Kidney (tissue), 22 donors: ENCODE measurements at places on chromosomes 16 and 17. TPM values are rescaled to one million over a fixed set of nuclear protein-coding genes. Genes with fewer than 3 reads are reported as not detected.

MMP28 gene
- total RNA-seq = 4.5 TPM

TEDC2 gene
- total RNA-seq = 1.4 TPM

FBXW10 gene
- not detected for total RNA-seq

TP53TG3 gene
- total RNA-seq = not detected

PSMC3IP gene
- total RNA-seq = 5.8 TPM

GRCh38 chr16:17301593-17302135 lies 169.1 kb downstream of the XYLT1 start:
- no peak for DNase-seq
- H3K36me3 ChIP-seq = no peaks in the 10 kb centered on the region
- no peak overlapping the region for H3K4me3 ChIP-seq
- H3K27me3 ChIP-seq = no peaks in the 10 kb centered on the region

DNA sequence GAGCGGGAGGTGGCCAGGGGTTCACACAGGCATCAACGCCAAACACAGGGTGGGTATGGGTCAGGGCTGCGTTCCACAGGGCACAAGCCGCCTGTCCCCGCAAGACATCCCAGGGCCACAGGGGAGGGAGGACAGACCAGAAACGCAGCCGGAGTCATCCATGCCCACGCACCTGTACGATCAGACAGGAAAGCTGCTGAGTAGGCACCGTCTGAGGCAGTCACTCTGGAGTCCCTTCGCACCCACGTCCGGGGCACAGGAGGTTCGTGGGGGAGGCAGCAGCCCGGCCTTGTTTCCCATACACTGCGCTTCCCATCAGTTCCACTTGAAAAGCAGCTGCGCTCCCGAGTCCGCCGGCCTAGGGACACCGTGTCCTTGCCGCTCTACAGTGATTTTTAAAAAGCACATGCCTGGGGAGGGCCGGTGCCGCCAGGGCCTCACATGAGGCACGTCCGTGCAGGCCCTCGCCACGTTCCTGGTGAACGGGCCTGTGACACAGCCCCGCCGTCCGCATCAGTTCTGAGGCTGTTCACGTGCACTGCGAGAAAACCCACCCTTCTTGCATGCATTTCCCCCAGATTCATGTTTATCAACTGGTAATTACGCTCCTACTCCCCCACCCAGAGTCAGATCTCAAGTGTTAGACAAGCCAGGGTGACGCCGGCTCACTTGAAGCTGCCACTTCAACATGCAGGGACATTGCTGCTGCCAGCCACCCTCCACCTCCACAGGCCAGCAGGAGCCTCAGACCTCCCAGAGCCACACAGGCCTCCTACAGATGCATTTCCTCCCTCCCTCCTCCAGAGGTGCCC lies 34.8 kb downstream of the WDR45B start:
- no peak overlapping the region for H3K4me3 ChIP-seq
- H3K4me1 ChIP-seq = no peaks in the 10 kb centered on the region
- DNase-seq = peak; percentile 63
- H3K27ac ChIP-seq = no peak overlapping the region
- no peaks in the 10 kb centered on the region for H3K27me3 ChIP-seq
- H3K36me3 ChIP-seq = peaks cover 2% of the 10 kb centered on the region

- H3K36me3 ChIP-seq = no peaks in the 10 kb centered on the region
- no peaks in the 10 kb centered on the region for H3K27me3 ChIP-seq
- no peak overlapping the region for H3K27ac ChIP-seq
- DNase-seq = no peak
- H3K4me1 ChIP-seq = no peaks in the 10 kb centered on the region
These were observed 11.8 kb upstream of the CIBAR2 start for GRCh38 chr16:85123891-85124635.

DNA sequence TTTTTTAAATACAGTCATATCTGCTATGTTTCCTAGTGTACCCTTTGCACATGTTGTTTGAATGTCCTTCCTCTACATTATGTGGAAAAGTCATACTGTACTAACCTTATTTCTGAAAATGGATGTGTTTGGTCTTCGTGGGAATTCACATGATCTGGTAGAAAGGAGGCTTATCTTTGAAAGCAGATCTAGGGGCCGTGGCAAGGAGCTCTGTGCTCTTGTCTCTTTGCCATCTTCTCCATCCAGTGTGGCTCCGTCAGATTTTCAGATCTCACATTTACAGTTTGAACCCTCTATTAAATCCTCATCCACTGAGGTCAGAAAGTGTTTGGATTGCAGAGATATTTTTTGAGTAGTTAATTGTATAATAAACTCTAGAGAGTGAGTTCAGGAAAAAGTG lies 32.9 kb downstream of the MAP2K4 start:
- DNase-seq = no peak
- no peaks in the 10 kb centered on the region for H3K36me3 ChIP-seq
- H3K27me3 ChIP-seq = no peaks in the 10 kb centered on the region
- no peak overlapping the region for H3K4me3 ChIP-seq

DNA sequence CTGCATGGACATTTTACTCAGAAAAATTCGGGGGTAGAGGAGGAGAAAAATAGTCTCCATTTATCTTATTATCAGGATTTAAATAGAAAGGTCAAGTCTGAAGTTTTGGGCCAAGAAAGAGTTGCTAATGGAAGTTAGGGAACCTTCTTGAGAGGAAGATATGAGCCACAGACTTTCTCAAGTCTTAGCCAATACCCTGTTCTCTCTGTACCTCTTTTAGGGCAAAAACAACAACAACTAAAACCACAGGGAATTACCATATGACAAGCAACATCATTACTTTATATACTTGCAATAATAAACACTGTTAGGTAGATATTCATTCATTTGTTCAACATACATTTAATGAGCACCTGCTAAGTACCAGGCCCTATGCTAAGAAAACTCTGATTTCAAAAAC lies 282.2 kb upstream of the CDH5 start:
- no peak overlapping the region for H3K27ac ChIP-seq
- no peaks in the 10 kb centered on the region for H3K36me3 ChIP-seq
- H3K27me3 ChIP-seq = no peaks in the 10 kb centered on the region
- no peak overlapping the region for H3K4me3 ChIP-seq
- H3K4me1 ChIP-seq = no peaks in the 10 kb centered on the region

GRCh38 chr16:14528306-14528705 lies 101.8 kb downstream of the PARN start:
- H3K27me3 ChIP-seq = no peaks in the 10 kb centered on the region
- no peak overlapping the region for H3K27ac ChIP-seq
- peaks cover 4% of the 10 kb centered on the region for H3K4me1 ChIP-seq
- no peak for DNase-seq

- no peaks in the 10 kb centered on the region for H3K27me3 ChIP-seq
- H3K36me3 ChIP-seq = no peaks in the 10 kb centered on the region
- no peak for DNase-seq
- H3K4me1 ChIP-seq = no peaks in the 10 kb centered on the region
- no peak overlapping the region for H3K27ac ChIP-seq
- H3K4me3 ChIP-seq = no peak overlapping the region
These were observed 43.5 kb downstream of the HS3ST2 start for GRCh38 chr16:22857296-22858025.

DNA sequence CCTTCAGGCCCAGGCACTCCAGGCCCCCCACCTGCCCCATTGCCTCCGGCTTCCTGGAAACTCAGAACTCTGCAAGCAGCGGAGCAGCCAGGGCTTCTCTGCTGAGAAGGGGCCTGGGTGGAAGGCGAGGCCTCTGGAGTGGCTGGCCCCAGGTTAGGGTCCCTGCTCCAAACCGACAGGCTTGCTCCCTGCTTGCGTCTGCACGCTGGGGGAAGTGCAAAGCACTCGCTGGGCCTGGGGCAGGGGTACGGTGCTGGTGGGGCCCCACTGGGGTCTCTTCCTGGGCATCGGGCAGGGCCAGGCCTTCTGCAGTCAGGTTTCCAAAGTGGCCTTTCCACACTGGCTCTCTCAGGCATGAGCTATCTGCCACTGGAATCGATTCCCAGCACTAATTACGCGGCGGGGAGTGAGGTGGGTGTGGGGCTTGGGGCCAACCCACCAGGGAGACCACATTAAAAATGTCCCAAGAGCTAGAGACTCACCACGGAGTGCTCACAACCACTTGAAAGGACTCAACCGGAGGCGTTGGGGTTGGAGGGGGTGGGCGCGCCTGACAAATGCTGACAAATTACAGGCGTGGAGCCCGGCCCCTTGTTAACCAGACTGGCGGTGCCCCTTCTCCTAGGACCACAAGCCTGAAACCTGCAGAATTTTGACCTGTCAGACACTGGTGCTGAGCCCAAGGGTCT lies 17.9 kb downstream of the FAM83G start:
- no peaks in the 10 kb centered on the region for H3K36me3 ChIP-seq
- no peak overlapping the region for H3K27ac ChIP-seq
- no peaks in the 10 kb centered on the region for H3K27me3 ChIP-seq
- no peak overlapping the region for H3K4me3 ChIP-seq

- DNase-seq = no peak
- H3K4me3 ChIP-seq = no peak overlapping the region
- no peak overlapping the region for H3K27ac ChIP-seq
- H3K27me3 ChIP-seq = no peaks in the 10 kb centered on the region
- no peaks in the 10 kb centered on the region for H3K4me1 ChIP-seq
These were observed 20.4 kb downstream of the CASKIN1 start for GRCh38 chr16:2176047-2176446.

- DNase-seq = no peak
- no peaks in the 10 kb centered on the region for H3K4me1 ChIP-seq
- H3K27me3 ChIP-seq = no peaks in the 10 kb centered on the region
- H3K36me3 ChIP-seq = peaks cover 42% of the 10 kb centered on the region
- H3K27ac ChIP-seq = no peak overlapping the region
- no peak overlapping the region for H3K4me3 ChIP-seq
These were observed 13.8 kb downstream of the MVP start for GRCh38 chr16:29834079-29834478.

- no peaks in the 10 kb centered on the region for H3K27me3 ChIP-seq
- H3K4me1 ChIP-seq = peaks cover 29% of the 10 kb centered on the region
- peak; percentile 41 for DNase-seq
- H3K27ac ChIP-seq = peak overlapping the region; percentile 57
- H3K4me3 ChIP-seq = peak overlapping the region; percentile 91
These were observed 775 bp upstream of the PAGR1 start for GRCh38 chr16:29815032-29815721.
